H9 (cell line): ENCODE measurements at places on chromosomes 2 and 18. TPM values are rescaled to one million over a fixed set of nuclear protein-coding genes. Genes with fewer than 3 reads are reported as not detected.

Gene NEURL3
- total RNA-seq = not detected in 2 replicates

Gene MROH2A
- not detected in 2 replicates for total RNA-seq

Gene COL3A1
- not detected in 2 replicates for total RNA-seq

GRCh38 chr2:39991298-39991697 is 212.2 kb upstream of the THUMPD2 start:
- DNase-seq = no peak

- DNase-seq = no peak
These were observed 2.9 kb downstream of the C2orf80 start for GRCh38 chr2:208186893-208187292.

GRCh38 chr18:74389171-74389927 is 67.8 kb downstream of the DIPK1C start:
- DNase-seq = no peak

- DNase-seq = peak; percentile 57
These were observed 496.9 kb upstream of the HNMT start for GRCh38 chr2:137467246-137467862.

DNA sequence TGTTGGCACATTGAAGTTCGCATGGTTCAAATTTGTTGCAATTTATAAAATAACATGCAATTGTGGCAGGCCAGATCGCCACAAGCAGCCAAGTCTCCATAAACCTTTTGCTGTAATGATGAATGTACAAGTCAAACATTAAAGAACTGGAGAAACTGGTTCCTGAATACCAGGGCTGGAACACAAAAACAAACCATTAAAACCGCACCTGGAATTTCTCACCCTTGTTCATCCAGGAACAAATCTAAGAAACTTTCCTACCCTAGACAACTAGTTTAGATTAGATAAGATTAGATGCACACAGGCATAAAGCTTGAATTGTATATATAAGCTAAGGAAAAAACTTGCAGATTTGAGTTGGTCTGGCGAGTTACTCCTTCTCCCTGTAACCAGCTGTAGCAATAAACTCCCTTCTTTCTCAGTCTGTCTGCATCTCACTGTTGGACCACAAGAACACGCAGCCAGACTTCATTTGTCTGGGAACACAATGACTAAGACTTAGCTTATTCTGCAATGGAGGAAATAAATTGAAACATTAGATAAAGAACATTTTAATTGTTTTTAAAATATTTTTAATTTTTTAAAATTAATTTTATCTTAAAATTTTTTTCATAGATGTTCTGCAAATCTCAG is 1835.5 kb upstream of the LRRTM1 start:
- DNase-seq = no peak

- DNase-seq = no peak
These were observed 20.2 kb upstream of the ADNP2 start for GRCh38 chr18:80088823-80089222.

DNA sequence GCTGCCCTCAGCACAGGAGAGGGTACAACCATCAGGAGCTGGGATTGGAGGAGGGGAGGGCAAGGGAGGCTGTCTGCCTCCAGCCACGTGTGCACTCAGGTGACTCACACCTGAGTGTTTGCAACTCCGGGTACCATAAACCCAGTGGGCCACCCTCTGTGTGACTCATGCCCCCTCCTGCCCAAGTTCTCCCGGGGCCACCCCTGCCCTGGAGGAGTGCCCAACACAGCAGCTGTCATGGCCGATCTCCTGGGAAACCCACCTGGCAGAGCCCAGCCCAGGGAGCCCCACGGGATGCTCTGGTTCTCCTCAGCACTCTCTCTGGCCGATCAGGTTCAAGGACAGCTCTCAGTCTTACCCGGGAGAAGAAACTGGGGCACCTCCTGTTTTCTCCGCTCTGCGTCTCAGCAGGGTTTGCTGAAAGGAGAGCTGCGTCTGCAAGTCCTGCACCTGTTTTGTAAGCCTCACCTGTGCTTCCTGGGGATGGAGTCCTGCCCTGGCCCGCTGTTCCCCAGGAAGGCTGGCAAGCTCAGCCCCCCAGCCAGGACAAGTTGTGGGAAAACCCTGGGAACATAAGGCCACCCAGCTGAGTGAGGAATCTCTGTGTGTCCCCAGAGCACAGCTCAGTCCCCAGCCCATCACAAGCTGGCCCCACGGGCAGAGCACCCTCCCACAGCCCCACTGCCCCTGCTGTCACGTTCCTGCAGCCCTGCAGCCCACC is 44.0 kb upstream of the UBE2F start:
- DNase-seq = no peak

GRCh38 chr18:33697498-33697897 is 119.5 kb downstream of the ASXL3 start:
- DNase-seq = no peak
